ENCODE measurements at places on chromosomes 4 and X.

DNA sequence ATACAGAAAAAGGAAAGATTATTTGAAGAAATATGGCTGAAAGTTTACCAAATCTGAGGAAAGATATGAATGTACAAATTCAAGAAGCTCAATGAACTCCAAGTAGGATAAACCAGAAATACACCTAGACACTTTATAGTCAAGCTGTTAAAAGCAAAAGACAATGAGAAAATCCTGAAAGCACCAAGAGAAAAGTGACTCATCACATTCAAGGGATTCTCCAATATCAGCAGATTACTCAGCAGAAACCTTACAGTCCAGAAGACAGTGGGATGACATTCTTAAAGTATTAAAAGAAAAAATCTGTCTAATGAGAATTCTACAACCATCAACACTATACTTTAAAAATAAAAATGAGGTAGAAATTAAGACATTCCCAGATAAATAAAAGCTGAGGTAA is 223.8 kb upstream of the ZCCHC13 start:
- DNase-seq = no peak

GRCh38 chrX:124215786-124216185 is 116.7 kb upstream of the TEX13D start:
- DNase-seq = no peak

- no peak for DNase-seq
These were observed 6.9 kb upstream of the ARMCX4 start for GRCh38 chrX:101478366-101478765.

- DNase-seq = no peak
These were observed 29.2 kb downstream of the MXRA5 start for GRCh38 chrX:3317191-3317718.

DNA sequence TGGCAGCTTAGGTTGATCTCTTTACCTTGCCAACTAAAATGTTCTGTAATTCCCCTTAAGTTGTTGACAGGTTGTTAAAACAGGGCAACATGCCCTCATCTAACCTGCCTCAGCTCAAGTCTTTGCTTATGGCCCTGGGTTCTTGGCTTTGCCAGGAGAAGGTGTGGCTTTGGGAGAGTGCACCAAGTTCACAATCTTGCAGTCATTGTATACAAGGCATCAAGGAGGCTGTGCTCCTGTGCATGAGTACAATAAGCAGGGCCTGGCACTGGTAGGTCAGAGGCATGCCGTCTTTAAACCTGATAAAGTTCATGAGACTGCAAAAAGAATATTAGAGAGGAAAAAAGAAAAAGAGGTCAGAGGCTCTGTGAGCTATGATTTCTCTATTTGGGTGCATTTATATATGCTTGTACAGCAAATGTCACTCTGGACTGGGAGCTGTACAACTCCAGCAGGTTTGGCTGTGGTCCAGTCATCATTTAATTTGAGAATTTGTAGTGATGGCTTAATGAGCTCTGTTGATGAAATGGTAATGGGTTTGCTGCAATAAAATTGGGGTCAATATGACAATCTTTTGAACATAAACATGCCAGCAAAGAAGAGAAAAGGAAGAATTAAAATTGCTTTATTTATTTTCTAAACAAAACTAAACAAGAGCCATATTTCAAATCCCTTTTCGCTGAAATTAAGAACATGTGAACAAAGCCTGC is 30.3 kb downstream of the AREG start:
- DNase-seq = no peak

DNA sequence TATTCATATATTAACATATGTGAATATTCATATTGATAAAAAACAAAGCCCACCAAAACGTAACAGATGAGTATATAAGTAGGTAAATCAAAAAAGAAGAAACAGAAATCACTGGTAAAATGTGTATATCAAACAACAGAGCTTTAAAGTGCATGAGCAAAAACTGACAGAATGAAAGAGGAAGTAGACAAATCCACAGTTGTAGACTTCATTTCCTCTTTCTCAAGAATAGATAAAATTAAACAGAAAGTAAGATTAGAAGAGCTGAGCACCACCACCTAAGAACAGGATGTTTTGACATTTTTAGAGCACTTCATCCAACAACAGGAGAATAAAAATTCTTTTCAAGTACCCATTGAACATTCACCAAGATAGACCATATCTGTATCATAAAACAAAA is 64.6 kb downstream of the CNKSR2 start:
- no peak for DNase-seq

DNA sequence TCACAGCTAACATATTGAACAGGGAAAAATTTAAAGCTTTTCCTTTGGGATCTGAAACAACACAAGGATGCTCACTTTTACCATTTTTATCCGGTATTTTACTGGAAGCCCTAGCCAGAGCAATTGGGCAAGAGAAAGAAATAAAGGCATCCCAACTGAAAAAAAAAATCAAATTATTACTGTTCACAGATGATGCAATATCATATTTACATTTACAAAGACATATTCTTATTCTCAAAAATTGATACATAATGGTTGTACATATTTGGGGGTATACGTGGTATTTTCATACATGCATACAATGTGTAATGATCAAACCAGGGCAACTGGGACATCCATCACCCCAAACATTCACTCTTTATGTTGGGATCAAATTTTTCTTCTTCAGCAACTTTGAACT is 337.0 kb upstream of the SLC7A11 start:
- DNase-seq = no peak

DNA sequence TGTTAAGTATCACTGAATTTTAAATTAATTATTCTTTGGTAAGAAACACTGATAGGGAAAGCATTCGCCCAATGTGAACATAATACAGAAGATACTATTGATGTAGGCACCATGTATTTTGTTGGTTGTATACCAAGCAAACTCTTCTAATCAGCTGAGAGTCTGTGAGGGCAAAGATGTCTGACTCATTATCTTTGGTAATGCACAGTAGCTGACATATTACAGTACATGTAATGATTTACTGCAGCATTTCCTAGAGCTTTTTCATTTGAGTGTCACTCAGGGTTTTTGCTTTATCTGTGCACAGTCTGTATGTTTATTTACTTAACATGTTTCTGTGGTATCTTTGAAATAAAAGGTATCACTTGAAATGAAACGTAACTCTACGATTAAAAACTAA is 49.2 kb downstream of the CENPVL3 start:
- DNase-seq = no peak

- DNase-seq = no peak
These were observed 104.7 kb upstream of the TTC29 start for GRCh38 chr4:147050356-147050765.

- no peak for DNase-seq
These were observed 41.3 kb downstream of the KIF4A start for GRCh38 chrX:70331161-70331560.

- DNase-seq = peak; percentile 59
These were observed 40.0 kb upstream of the IRF2 start for GRCh38 chr4:184514121-184514988.

Measured in anterior cingulate cortex (tissue), 58 donors.